ENCODE measurements at places on chromosomes 16 and 17. TPM values are rescaled to one million over a fixed set of nuclear protein-coding genes. Genes with fewer than 3 reads are reported as not detected.

Gene TRPV2
- 53.1 TPM for total RNA-seq

Gene DDX52
- total RNA-seq: 12.5 TPM

Gene KRTAP3-1
- not detected for total RNA-seq

Gene NME1
- 72.3 TPM for total RNA-seq

Gene CNGB1
- total RNA-seq: not detected

Gene GLYR1
- 35.6 TPM for total RNA-seq

Gene KRTAP4-9
- total RNA-seq: not detected

Gene NPIPB13
- 1.5 TPM for total RNA-seq

Gene TAF15
- 60.9 TPM for total RNA-seq

Gene RNF222
- not detected for total RNA-seq

Gene C17orf113
- total RNA-seq: 0.15 TPM

Gene DHRS7C
- total RNA-seq: not detected

Gene TLE7
- not detected for total RNA-seq

Gene TBC1D3B
- 1.8 TPM for total RNA-seq

Gene RAMP2
- 0.30 TPM for total RNA-seq

Gene OTOP3
- total RNA-seq: not detected

Gene TMC8
- total RNA-seq: not detected

Gene MYH11
- 0.94 TPM for total RNA-seq

All from smooth muscle cell of the coronary artery (primary cell).